ENCODE measurements at places on chromosomes 16 and 17.

GRCh38 chr16:47198180-47198575, 54.4 kb upstream of the NETO2 start:
- peak; percentile 14 for DNase-seq

DNA sequence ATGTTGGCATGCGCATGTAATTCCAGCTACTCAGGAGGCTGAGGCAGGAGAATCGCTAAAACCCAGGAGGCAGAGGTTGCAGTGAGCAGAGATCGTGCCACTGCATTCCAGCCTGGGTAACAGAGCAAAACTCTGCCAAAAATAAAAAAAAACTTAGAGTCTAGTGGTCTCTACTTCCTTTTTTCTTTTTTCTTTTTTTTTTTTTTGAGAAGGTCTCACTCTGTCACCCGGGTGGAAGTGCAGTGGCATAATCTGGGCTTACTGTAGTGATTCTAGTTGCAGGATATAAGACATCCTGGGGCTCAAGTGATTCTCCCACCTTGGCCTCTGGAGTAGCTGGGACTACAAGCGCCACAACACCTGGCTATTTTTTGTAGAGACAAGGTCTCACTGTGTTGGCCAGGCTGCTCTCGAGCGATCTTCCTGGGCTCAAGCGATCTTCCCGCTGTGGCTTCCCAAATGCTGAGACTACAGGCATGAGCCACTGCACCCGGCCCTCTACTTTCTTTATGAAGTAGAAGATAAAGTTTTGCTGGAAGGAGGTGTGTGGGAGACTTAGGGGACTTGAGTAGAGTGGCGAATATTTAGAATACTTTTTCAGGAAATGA, 47.9 kb upstream of the TAOK1 start:
- DNase-seq, result no peak

- DNase-seq, result no peak
These were observed 9.0 kb downstream of the TEKT5 start for GRCh38 chr16:10685709-10686108.

DNA sequence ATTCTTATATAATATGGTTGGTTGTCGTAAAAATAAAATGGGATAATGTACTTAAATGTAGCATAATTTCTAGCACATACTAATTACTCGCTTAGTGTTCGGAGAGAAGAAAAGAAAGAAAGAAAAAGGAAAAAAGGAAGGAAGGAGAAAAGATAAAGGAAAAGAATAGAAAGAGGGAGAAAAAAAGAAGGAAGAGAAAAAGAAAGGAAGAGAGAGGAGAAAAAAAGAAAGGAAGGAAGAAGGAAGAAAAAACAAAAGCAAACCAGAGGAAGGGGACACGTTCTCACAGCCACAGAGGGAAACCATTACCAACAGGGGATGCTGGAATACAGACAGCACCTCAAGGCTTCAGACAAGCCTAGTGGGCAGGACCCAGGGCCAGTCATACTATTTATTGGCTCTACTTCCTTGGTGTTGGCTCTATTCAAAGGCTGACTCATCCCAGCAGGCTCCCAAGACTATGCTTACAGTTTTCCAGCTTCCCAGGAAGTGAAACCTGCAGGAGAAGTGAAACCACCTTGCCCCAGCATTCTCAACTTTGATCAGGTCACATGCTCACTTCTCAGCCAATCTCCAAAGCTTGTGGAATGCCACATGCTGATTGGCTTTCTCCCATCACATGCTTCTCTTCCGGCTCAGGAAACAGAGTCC, 273.5 kb upstream of the IRX5 start:
- peak; percentile 69 for DNase-seq

DNA sequence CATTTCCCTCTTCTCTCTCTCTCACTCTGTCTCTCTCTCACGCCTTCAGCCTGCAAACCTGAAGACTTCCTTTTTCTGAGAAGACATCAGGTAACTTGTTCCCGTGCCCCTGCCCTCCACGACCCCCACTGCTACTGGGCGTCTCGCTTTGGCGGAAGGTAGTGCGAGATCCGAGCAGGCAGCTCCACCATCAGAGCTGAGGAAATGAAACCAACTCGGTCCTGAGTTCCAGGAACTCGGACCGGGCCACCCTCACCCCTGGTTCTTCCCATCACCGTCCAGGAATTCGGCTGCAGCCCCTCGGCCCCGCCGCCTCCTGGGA, 585 bp downstream of the MLKL start:
- DNase-seq, result peak; percentile 18

GRCh38 chr17:61185385-61185784, 214.3 kb upstream of the TBX2 start:
- no peak for DNase-seq

DNA sequence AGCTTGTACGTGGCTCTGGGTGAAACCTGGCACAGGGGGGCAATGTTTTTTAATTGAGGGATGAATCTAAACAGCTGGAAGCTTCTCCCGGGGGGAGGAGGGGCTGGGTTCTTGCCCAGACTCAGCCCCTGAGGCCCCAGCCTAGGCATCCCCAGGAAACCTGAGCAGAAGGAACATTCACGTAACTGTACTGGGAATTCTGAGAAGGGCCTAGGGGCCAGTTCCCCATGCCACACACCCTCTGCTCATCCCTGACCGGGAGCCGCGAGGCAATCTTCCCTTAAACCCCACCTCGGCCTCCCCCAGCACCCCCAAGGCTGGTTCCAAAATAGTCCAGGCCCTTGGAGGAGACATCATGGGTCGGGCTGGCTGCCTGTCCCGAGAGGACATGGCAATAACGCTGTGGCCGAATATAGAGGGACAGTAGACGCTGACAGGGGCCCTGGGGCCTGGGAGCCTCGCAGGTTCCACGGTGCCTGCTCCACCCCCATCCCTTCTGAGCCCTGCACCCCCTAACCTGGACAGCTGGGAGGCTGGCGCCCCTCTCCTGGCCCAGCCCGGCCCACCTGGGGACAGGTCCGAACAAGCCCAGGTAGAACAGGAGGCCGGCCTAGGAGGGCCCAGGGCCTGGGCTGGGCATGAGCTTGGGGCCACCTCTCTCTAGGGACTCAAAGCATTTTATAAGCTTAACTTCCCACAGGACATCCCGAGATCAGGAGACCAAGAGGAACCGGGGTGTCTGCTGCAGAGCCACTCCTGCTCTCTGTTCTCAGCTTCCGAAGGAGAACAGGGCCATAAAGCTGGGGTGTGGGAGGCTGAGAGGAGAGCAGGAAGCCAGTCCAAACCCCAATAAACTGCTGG, 83.2 kb upstream of the TOB1 start:
- DNase-seq, result no peak

- DNase-seq, result no peak
These were observed 112.2 kb downstream of the CYB561 start for GRCh38 chr17:63333869-63334268.

GRCh38 chr17:53722407-53722806, 100.3 kb upstream of the KIF2B start:
- DNase-seq, result peak; percentile 96

GRCh38 chr16:24203675-24204074, 52.5 kb upstream of the CACNG3 start:
- DNase-seq, result no peak

- DNase-seq, result no peak
These were observed 24.6 kb downstream of the LYRM9 start for GRCh38 chr17:27868565-27868964.

GRCh38 chr17:80644536-80644935, 99.9 kb downstream of the RPTOR start:
- DNase-seq, result no peak

- no peak for DNase-seq
These were observed 13.7 kb upstream of the CD300E start for GRCh38 chr17:74637265-74637664.

DNA sequence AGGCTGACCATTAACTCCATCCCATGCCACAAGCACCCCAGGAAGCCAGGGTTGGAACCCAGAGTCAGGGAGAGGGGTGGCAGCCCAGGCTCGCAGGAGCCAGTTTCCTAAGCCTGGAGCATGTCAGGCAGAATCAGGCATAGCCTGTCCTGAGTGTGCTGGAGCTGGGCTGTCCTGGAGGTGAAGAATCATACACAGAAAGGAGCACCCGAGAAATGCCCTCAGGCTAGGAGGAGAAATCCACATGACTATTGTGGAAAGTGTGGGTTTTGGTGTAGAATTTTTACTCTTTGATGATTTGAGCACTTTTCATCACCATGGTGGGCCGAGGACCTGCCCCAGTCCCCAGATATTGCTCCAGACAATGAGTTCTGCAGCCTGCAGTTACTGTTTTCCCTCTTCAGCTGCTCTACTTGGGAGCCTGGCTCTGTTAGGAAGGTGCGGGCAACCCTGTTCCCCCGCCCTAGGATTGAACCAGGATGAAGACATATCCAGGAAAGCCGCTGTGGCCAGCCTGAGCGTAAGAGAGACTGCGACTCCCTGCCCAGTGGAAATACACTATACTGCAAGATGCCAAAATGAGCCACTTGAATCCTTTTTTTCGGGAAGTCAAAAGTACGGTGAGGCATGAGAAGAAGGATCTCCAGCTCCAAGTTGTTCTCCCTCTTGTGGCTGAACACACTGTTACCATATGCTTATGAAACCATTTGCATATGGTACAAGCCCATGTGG, 29.0 kb upstream of the HEATR6 start:
- DNase-seq, result peak; percentile 45

GRCh38 chr17:14775731-14776492, 475.0 kb downstream of the HS3ST3B1 start:
- DNase-seq, result peak; percentile 21

- peak; percentile 46 for DNase-seq
These were observed at the start of gene CEP295NL for GRCh38 chr17:78903101-78903779. Gene CEP295NL (minus strand): TSS chr17:78903201. CDS start chr17:78901828, 1,373 bp downstream.

GRCh38 chr16:28318042-28318744, 25.9 kb downstream of the SBK1 start:
- DNase-seq, result no peak

DNA sequence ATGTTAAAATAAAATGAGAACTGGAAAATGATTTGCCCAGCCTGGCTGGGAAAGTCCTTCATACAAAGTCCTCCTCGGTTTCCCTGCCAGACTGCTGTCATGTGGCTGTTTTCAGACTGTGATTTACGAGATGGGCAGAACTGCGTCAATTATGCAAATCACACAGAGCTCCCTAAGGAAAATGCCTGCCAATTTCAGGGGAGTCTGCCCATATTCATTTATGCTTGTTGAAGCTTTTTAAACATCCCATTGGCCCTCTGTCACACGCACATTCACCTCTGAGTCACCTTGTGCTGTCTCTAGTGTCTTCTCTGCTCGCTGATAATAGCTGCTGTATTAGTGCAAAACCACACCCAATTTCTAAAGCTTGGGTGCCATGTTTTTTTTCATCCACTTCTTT, 81.7 kb upstream of the FAM20A start:
- no peak for DNase-seq

- DNase-seq, result peak; percentile 91
These were observed 34.5 kb downstream of the FAM222B start for GRCh38 chr17:28807925-28808634.

DNA sequence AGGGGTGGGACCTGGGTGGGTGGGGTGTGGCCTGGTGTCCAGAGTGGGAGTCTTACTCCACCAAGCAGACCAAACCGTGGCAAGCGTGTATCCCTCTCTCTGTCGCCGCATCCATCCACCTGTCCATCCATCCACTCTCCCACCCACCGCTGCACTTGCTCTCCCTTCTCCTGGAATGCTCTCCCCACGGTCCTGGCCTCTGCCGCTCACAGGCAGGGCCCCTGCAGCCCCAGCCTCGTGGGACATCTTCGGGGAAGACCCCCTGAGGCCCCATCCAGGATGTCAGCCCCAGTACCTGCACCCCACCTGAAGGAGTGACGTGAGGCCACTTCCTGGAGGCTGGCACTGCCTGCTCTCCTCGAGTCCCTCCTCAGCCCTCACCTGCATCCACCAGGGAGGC, 189.5 kb upstream of the GSE1 start:
- DNase-seq, result no peak

DNA sequence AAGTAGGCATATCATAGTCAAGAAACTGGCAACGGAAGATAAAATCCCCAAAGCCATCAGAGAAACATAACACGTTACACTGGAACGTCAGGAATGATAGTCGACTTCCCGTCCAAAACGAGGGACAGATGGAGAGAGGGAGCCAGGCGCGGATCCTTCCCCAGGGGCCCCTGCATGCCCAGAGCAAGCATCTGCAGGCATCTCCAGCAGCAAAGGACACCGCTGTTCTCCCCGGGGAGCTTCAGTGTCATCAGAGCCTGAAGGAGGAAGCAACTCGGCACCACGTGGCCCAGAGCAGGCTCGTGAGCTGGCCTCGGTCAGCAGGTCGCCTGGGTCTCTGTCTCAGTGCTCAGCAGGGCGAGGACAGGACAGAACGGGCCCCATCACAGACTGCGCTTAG, 50.1 kb downstream of the LMF1 start:
- peak; percentile 23 for DNase-seq

- DNase-seq, result no peak
These were observed 2.7 kb downstream of the NOD2 start for GRCh38 chr16:50696126-50696525.

DNA sequence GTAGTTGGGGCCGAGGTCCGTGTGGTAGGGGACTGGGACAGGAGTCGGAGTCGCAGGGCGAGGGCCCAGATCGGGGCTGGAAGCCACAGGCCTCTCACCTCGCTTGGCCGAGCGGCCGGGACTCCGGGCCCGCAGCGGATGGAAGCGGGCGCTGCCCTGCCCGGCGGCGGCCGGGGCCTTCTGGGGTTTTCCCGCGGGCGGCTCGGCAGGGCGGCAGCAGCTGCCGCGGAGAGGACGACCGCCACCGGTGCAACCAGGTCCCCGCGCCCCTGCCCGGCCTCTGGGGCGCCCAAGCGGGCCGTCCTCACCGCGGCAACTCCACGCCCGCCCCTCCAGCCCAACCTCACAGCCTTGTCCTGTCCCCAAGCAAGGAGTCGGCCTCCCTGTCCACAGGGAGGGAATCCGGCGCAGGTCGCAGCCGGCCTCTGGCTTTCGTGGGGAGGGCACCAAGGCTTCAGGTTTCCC, 15.6 kb upstream of the UTP6 start:
- no peak for DNase-seq

DNA sequence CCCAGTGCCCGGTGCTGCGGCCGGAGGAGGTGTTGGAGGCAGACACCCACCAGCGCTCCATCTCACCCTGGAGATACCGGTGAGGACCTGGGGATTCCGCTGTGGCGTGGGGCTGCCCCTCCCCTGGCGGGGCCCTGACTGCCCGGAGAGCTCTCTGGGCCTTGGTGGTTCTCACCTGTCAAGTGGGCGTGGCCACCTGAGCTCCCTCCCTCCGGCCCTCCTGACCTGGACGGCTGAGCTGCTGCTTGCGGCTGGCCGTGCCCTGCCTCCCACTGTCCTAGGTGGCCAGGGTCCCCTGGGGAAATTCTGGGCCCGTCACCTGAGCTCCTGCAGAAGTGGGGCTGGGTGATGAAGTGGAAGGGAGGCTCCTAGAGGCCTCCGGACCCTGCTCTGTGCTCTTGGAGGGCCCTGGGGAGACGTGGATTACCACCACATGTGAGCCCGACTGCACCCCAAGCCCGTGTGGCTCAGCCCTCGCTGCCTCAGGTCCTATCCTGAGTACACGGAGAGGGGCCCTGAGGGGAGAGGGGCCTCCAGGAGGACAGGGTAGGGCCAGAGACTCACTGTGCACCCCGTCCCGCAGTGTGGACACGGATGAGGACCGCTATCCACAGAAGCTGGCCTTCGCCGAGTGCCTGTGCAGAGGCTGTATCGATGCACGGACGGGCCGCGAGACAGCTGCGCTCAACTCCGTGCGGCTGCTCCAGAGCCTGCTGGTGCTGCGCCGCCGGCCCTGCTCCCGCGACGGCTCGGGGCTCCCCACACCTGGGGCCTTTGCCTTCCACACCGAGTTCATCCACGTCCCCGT, 1.1 kb downstream of the IL17C start:
- no peak for DNase-seq
